ENCODE measurements at places on chromosomes 12 and 14. TPM values are rescaled to one million over a fixed set of nuclear protein-coding genes. Genes with fewer than 3 reads are reported as not detected.

NPFF gene
- not detected for total RNA-seq

CCDC198 gene
- total RNA-seq, result not detected

RNF31 gene
- 47.7 TPM for total RNA-seq

INSM2 gene
- total RNA-seq, result not detected

SMARCD1 gene
- 69.2 TPM for total RNA-seq

A2ML1 gene
- total RNA-seq, result not detected

Data from epithelial cell of umbilical artery (primary cell).